Caco-2 (cell line): ENCODE measurements at places on chromosomes 16 and 17. TPM values are rescaled to one million over a fixed set of nuclear protein-coding genes. Genes with fewer than 3 reads are reported as not detected.

GRCh38 chr16:82192665-82193064 lies 22.6 kb upstream of the MPHOSPH6 start:
- DNase-seq = no peak

DNA sequence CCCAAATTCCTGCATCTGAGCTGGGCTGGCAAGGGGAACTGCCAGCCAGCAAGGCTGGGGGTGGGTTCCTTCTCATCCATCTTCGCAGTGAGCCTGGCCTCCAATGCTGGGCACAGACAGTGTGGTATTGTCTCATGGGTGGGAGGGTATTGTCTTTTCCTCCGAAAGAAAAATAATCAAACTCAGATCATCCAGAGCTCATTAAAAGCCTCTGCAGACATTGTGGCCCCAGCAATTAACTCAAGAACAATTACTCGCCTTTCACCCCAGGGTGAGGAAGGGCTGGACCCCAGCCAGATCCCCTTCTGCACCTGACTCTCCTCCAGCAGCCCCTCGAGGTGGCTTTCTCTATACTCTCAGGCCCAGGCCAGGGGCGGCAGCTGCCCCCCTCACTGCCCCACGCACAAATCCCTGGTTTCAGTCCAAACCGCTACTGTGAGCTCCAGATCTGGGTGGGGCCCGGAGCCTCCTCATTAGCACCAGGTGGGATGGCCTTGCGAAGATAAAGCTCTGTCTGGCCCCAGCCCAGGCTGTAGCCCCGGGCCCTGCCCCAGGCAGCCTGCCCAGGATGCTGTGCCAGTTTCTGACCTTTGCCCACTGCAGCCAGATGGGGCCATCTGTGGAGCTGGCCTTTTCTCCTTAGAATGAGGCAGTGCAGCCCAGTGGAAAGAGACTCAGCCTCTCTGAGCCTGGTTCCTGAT lies 2.3 kb upstream of the KRT15 start:
- DNase-seq = peak; percentile 70

DNA sequence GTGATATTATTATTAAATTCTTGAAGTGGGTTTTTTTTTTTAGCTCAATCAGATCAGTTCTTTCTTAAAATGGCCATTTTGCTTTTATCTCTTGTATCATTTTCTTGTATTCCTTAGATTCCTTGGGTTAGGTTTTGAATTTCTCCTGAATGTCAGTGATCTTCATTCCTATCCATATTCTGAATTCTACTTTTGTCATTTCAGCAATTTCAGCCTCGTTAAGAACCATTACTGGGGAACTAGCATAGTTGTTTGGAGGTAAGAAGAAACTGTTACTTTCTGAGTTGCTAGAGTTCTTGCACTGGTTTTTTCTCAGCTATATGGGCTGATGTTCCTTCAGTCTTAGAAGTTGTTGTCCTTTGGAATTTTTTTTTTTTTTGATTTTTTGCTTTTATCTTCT lies 293.1 kb downstream of the MAP2K4 start:
- no peak for DNase-seq

- no peak for DNase-seq
These were observed 23.8 kb downstream of the COTL1 start for GRCh38 chr16:84593825-84594724.

DNA sequence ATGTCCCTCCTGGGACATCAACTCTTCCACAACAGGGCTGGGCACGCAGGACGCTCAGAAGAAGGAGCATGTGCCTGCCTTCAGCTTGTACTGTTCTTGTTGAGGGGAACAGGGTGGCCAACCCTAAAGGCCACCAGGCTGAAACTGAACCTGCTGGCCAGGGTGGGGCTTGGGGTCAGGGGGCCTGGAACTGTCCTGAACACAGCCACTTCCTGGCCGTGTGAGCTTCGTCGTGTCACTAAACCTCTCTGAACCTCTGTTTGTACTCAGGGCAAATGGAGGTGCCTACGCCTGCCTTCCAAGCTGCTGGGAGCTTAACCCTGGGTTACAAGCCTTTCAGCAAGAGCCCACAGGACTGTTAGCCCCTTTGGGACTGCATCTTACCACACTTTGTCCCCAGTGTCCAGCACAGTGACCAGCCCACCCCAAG lies 6.7 kb downstream of the ARHGAP27 start:
- DNase-seq = no peak

DNA sequence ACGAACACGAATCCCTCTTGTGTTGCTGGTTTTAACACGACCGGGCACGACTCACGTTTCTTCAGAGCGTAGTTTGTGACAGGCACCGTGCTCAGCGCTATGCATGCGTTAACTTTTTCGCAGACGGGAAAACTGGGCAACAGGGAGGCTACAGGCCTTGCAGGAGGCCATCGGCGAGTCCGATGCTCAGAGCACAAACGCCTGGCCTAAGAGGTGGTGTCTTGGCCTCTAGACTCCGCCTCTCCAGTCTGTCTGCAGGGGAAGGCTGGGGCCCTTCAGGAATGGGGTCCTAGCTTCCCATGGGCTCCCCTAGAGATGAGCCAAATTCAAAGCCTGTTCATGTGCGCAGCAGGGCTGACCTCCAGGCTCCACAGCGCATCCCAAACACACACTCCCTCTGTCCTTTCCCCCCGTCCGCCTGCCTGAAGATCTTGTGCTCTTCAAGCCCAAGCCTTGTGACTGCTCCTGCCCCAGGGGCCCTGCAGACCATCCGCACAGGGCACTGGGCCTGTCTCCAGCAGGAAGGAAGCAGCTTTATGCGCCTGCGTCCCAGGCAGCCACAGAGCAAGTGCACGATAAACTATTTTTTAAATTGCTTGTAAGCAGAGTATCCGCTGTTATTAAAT lies 3.1 kb downstream of the CLCN7 start:
- DNase-seq = no peak

DNA sequence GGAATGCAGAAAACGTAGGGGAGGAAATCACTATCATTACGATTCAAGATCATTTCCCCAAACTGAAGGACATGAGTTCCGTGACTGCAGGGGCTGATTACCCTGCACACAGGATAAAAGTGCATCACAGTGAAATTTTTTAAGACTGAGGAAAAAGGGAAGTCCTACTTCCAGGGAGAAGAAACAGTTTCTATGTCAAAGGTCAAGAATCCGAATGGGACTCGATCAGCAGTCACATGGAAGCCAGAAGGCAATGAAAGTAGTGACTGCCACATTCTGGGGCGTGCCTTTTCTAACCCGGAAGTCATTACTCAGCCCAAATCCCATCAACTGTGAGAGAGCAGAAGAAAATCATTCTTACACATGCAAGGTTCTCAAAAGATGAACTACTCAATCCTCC lies 12.1 kb downstream of the ZZEF1 start:
- no peak for DNase-seq

DNA sequence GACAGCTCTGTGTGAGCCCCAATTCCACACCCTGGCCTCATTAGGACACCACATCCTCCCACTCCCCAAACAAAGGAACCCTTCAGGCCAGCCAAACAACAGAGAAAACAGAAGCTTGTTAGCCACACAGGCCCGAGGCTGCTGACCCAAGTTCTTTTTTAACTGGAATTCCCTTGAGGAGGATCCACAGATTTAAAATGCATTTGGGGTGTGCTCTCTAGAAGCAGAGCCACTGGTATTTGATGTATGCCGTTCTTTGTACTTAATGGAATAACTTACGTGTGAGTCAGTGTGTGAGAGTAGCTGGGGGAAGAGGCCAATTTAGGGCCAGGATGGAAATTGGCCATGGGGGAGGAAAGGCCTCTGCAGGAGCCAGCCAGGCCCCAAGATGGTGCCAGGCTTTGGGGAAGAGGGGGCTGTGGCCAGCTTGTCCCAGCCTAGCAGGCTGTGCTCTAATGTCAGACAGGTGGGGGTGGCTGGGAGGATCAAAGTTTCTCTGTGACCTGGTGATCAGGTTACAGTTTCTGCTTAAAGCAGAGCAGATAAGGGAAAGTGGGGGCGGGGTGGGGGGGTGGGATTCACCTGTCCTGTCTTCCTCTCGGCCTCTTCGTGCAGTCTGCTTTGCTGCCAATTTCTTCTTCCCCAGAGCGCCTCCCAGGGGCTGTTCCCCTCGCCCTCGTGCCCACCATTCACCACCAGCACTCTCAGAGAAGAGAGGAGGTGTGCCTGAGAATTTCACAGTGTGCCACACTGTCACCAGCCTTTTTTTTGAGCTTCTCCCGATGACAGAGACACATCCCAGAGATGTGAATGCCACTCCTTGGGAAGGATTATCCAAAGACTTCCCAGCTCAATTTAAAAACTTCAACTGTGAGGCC lies 50.8 kb downstream of the TOM1L2 start:
- DNase-seq = peak; percentile 80

DNA sequence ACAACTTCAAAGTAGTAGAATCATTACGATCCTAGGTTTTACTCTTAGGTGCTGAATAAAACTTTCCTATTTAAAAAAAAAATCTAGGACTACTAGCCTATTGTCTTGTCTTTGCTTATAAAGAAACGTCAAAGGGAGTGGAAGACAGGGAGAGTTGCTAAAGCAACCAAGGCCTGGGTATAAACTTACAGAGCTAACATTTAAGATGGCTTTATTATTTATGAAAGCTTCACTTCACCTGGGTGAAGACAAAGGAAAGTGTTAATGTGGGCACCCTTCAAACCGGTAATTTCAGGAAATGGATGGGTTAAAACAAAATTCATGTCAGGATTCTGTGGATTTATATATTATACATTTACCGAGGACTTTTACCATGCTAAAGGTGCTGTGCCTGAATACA lies 2.5 kb downstream of the DUSP14 start:
- no peak for DNase-seq

DNA sequence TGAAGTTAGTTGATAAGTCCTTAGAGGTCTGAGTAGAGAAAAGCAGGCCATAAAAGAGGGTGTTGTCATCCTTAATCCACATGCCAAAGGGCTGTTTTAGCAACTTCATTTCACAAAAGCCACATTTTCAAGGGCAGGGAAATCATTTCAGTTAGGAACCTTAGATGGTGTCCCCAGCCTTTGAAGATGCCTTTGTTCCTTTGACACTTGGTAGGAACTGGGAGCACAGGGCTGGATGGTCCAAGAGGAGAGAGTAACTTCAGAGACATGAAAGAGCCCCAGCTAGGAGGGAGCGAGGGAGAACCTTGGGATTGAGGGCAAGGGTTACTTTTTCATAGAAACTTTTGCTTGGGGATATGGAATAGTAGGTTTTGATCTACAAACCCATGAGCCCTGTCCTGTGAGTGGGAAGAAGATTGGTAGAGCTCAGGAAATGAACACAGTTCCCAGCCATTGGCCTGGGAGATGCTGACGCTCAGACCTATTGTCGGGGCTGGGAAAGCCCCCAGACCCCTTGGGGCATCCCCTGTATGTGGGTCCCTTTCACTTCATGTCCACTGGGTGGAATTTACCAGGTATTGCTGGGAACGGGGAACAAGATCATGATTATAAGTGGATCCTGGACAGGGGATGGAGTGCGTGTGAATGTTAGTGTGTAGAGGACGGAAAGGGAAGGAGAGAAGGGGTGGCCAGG lies 18.9 kb downstream of the MSI2 start:
- no peak for DNase-seq

MYL11 gene
- total RNA-seq = 2.7 and 2.9 TPM in 2 replicates

APRT gene
- total RNA-seq = 251 and 268 TPM in 2 replicates

CRYBA1 gene
- not detected in 2 replicates for total RNA-seq

MT1E gene
- 0.56 and 2.0 TPM in 2 replicates for total RNA-seq
